ENCODE measurements at places on chromosomes 7 and 10.

DNA sequence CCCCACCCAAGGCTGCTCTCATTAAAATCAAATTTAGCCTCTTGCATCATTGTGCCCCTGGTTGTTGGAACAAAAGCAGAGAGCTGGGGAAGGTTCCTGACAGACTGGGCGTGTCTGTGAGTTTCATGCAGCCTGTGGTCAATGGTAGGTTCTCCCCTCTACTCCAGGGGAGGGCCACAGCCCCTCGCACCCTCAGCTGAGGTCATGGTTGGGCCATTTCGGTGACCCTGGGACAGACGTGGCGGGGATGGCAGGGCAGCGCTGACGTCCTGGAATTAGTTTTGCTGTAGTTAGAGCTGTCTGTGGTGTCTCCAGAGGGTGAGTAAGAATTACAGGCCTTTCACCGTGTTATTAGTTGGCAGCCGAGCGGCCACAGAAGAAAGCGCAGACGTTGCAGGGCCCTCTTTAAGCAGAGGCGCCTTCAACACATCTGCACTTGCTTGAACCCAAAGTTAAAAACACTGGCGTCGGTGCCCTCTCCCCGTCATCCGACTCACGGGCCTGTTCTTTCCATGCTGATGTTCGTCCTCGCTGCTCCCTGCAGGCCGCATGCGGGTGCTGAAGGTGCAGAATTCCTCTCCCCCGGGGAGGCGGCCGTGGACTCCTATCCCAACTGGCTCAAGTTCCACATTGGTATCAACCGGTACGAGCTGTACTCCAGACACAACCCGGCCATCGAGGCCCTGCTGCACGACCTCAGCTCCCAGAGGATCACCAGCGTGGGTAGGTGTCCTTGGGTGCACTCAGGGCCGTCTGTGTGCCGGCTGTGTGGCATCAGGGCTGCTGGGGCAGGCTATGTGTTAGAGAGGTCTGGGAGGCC lies 2.8 kb downstream of the FAM20C start:
- no peak for DNase-seq

- DNase-seq, result no peak
These were observed 101.5 kb downstream of the MICALL2 start for GRCh38 chr7:1357601-1358271.

DNA sequence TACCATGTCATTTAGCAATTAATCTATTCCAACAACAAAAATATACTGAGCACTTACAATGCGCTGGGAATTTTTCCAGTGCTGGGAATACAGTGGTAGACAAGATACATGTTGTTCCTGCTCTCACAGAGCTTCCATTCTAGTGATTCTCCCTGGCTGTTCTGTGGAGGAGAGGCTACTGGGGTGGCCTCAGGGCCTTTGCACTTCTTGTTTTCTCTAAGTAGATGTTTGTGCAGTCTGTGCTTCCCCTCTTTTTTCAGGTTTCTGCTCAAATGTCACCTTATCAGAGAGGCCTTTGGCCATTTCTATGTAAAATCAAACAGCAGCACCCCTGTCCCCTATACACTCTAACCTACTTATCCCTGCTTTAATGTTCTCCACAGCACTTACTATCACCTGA lies 24.7 kb downstream of the OSBPL3 start:
- no peak for DNase-seq

- DNase-seq, result no peak
These were observed 418.9 kb downstream of the XPNPEP1 start for GRCh38 chr10:109504401-109504800.

DNA sequence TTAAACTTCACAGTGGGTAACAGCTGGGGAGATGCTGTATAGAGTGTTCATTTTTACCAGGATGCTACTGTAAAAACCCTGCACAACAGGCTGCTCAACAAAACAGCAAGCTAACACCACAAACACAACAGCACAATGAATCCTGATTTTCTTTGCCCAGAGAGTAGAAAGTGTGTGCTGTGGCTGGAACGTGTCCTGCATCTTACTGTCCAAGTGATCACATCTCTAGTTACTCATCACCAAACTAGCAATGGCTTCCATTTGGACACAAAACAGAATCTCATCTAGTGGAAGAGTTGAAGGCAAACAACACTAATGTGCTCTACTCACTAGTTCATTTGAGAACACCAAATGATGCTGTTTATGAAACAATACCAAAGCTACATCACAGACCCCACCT lies 121.2 kb downstream of the SLC25A13 start:
- no peak for DNase-seq

DNA sequence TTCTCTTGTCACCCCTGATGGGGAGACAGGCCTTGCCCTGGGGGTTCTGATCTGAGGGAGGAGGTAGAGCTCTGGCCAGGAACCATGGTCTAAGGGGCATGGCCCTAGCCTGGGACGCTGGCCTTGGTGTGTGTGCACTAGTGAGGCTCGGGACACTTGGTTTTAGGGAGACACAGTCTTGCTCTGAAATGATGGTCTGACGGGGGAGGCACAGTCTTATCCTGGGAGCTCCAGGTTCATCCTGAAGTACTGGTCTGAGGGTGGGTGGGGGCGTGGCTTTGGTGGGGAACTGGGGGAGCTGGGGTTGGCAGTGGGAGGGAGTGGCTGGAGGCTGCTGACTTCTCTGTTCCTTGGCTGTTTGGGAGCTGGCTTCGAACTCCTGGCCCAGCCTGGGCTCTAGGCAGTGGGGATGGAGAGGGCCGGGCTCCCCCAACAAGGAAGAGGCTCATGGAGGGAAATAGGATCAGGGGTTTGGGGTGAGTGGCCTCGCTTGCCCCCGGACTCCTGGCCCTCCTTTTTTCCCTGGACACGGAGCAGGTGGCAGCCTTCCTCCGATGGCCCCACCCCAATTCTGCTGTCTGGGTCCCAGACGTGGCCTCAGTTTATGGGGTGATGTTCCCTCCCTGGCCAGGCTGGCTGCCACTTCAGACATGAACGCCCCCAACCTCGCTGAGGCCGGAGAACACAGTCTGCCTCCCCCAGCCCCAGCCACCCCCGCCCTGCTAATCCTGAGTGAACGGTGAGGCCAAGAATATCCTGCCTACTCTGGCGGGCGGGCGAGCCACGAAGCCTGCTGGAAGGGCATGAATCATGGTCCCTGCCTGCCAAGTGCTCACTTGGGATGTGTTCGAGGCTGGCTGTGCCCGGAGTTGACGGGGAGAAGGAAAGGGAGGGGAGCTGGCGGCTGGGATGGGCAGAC lies 43.5 kb downstream of the TMEM270 start:
- no peak for DNase-seq

DNA sequence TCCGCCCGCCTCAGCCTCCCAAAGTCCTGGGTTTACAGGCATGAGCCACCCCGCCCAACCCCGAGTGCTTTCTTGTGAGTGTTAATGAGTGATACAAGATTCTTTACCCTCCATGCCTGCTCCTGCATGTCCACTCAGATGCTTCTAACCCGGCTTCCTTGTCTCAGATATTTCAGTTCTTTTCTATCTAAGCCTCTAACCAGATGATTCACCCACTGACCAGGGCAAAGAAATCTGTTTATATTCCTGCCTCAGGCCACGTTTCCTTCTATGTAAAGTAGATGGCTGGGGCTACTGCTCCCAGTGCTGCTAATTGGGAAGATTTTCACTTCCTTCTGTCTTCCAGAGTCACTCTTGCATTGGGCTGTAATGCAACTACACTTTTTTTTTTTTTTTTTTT lies 395.1 kb upstream of the ANKRD30A start:
- no peak for DNase-seq

DNA sequence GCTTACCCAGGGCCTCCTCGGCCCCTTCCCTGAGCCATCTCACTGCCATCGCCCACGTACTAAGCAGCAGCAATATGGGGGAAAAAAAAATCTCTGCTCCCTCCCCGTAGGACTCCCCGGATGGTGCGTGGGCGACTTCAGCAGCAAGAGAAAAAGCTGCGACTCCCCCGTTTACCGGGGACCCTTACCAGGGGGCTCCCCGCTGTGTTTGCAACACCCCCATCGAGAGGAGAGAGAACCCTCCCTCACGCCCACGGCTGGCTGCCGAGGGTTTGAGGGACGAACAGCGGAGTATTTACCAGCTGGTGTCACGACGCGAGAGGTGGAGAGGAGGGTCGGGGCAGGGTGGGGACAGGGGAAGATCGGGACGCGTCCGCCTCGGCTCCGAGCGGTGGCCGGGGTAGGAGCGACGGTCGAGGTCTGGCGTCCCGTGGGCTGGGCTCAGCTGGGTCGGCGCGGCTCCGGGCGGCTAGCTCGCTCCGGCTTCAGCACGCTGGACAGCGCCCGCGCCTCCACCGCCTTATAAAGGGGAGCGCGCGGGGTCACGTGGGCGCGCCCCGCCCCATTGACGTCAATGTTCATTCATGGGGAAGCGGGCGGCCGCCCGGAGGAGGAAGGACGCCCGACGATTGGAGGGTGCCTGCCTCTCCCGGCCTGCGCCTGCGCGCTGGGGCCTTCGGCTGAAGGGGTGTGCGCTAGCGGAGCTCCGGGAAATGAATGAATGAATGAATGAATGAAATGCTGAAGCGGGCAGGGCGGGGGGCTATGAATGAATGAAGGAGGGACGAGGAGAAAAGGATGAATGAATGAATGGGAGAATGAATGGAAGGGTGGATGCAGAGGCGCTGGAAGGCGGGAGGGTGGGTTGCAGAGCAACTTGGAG lies at the start of gene VGF:
Gene VGF, minus strand, starts transcription at position 495 of the 883 bp plus-strand sequence. CDS start 726 bp downstream, outside the sequence.
- peak; percentile 82 for DNase-seq

GRCh38 chr7:78090616-78091015 lies 292.0 kb downstream of the PHTF2 start:
- no peak for DNase-seq

- DNase-seq, result no peak
These were observed 99.0 kb upstream of the PDE1C start for GRCh38 chr7:32169228-32169627.

- DNase-seq, result no peak
These were observed 12.0 kb downstream of the INPP5F start for GRCh38 chr10:119737823-119738222.

GRCh38 chr10:66910671-66911070 lies 15.2 kb upstream of the LRRTM3 start:
- DNase-seq, result no peak

DNA sequence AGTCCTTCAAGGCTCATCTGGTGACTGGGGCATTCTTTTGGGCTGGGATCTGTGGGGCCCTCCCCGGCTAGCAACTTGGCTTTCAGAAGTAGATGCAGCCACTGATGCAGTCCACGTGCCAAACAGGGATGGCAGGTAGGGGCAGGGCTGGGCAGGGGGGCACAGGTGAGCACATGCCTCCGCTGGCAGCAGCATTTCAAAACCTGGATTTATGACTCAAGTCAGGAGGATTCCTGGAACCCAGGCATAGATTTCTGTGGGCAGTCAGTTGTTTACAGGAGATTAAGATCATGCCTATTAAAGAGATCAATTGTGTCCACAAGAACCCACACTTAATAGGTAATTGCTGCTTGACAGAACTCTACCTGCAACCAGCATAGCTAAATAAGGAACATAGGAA lies 839 bp upstream of the HABP2 start:
- no peak for DNase-seq

- no peak for DNase-seq
These were observed 69.8 kb upstream of the LSM8 start for GRCh38 chr7:118114175-118114574.

DNA sequence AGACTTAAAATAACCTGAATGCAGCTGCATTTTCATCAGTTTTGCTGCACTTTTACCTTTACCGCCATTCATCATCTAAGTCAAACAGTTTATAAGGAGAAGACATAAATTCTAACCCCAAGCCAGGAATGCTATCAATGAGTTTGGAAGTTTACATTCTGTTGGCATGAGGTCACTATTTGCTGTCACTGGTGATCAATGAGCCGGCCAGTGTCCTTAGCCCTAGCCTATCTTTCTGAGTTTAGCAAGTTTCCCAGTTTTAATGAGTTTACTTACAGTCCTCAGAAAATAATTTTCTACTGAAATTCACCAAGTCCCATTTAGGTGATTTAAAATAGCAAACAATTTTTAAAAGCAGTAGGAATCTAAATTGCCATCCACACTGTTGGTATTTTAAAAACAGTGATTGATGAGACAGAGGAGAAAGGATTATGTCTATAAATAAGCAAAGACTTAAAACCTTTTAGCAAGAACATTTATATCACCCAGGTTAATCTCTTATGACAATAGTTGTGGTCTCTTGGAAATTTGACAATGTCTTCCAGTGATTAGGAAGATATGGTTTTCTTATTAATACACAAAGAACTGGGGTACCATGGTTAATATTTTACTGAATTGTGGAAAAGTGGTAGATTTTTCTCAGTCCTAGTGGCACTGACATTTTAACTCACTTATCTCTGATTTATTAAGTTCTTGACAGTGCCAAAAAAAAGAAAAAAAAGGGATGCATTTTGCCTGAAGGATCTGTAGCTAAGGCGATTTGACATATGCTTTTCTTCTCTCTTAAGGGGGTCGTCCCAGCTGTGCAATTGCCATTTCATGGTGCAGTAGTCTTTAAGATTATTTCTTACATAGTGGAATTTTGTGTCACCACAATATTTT lies 443.4 kb upstream of the ANKRD30A start:
- no peak for DNase-seq

- DNase-seq, result no peak
These were observed 34.5 kb upstream of the SFTPD start for GRCh38 chr10:79983286-79983909.

DNA sequence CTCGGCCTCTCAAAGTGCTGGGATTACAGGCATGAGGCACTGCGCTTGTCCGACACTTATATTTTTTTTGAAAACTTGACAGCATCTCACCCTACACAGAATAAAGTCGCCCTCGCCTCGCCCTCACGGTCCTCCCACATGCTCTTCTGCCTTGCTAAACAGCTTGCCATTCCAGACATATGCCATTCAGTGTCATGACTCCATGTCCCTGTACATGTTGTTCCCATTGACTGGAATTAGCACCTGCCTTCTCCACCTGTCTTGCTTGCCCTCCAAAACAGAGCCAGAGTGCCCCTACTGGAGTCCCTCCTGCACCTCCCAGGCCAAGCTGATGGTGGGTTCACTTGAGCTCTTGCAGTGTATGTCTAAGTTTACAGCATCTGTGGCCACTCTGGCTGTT lies 6.2 kb downstream of the NIPSNAP2 start:
- DNase-seq, result no peak

DNA sequence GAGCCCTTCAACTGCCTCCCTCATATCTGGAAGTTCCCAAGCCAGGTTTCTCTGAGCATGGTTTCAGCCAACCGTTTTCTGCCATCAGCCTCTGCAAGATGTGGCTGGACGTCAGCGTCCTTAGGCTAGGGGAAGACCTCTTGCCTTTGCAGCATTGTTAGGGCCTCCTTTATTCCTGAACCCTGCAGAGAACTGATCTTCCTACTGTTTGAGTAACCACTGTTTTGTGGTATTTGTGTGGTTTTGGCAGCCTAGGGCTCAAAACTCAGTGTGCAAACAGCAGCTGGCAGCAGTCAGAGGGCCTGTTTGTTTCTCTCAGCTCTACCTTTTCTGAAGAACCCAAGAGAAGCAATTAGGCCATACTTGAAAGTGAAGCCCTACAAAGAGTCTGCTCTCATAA lies 83.4 kb upstream of the SEMA3E start:
- DNase-seq, result no peak

GRCh38 chr10:73819081-73819480 lies 7.7 kb upstream of the NDST2 start:
- DNase-seq, result no peak
